ENCODE measurements at places on chromosomes 12 and 14.

- no peak for DNase-seq
These were observed 10.8 kb downstream of the ALDH2 start for GRCh38 chr12:111777345-111778045.

DNA sequence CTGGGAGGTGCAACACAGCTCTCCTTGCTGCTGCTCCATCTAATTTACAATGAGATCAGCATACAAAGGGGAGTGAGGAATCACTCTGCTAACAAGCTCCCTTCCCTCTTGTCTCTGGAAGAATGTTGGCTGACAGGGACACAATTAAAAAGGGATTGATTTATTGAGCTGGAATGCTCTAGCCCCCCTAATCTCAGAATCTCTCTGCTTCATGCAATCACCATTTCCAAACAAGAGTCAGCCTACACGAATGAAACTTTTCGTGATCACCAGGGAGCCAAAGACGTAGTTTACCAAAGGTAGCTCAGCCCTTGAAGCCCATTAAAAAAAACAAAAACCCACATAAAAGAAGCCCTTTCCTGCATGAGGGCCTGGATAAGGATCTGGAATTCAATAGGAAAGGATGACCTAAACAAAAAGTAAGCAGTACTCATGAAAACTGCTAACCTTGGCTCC is 223.8 kb downstream of the C12orf75 start:
- no peak for DNase-seq

- DNase-seq = no peak
These were observed 120.5 kb downstream of the TBC1D30 start for GRCh38 chr12:64944966-64945365.

DNA sequence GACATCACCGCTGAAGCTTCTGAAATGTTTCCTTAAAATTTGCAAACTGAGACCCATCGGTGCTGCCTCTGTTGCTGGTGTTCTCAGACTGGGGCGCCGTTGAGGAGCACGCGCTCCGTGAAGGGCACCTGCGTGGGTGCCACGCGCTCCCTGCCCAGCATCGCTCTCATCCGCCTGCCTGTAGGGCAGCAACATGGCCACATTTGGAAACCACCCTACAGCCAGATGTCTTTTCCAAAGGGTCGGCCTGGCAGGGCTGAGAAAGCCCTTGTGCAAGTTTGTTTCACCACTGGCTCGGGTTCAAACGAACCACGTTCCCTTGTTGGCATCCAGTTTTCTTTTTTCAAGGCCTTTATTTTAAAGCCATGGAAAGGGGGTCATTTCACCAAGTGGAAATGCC is 13.9 kb downstream of the ADGRD1 start:
- DNase-seq = no peak

GRCh38 chr12:12138203-12139154 is 67.7 kb downstream of the BCL2L14 start:
- DNase-seq = no peak

DNA sequence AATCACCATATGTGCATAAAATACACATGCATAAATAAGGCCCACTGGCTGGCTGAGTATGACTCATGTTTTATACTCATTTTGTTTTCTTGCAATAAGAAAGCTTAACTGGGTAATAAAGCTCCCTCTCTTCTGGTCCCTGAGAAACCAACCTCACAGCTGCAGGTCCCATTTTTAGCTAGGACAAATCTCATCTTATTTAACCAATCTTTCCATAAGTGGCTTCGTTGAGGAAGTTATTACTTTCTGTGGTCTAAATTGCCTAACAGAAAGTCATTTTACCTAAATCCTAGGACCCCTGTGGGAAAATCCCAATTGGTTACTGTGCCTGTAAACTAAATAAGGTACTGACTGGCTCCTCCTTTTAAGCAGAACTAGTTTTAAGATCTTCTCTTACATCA is 232.8 kb upstream of the FBXO33 start:
- DNase-seq = no peak

- no peak for DNase-seq
These were observed 103.8 kb downstream of the RFLNA start for GRCh38 chr12:124398578-124399227.

GRCh38 chr14:104422837-104423681 is 156.5 kb upstream of the C14orf180 start:
- no peak for DNase-seq

- no peak for DNase-seq
These were observed 20.4 kb downstream of the FOS start for GRCh38 chr14:75299059-75299458.

GRCh38 chr14:101889366-101889765 is 75.0 kb upstream of the DYNC1H1 start:
- no peak for DNase-seq

DNA sequence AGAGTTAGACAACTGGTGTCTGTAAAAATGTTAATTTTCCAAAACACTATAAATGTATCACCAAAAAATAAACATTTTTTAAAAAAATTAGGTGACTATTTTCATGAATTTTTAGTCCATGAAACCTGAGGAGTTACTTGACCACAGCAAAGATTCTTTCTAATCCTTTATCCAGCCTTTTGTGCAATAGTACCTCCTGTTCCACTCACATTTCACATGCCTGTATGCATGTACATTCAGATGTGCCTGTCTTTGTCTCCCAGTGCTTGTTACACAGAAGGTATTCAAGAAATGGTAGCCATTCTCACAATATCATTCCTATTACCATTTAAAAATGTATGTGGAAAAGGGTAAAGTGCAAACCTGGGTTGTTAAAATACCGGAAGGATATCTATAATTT is 857.0 kb downstream of the DIO2 start:
- DNase-seq = no peak

DNA sequence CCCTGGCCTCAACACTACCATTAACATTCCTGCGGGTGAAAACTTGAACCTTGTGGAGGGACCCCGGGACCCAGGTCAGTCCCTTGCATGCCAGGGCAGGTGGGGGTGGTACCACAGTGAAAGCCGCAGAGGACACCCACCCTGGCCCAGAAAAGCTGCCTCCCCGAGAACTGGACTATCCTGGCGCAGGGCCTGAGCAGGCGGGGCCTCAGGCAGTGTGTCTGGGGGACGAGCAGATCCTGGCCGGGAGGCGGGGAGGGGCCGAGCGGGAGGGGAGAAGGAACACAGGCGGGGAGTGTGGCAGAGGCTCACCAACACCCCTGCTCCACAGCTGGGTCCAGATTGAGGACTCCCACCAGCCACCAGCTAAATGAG is 10.0 kb downstream of the AHNAK2 start:
- DNase-seq = no peak

- peak; percentile 16 for DNase-seq
These were observed 132.0 kb downstream of the PPM1H start for GRCh38 chr12:62802984-62803383.

- no peak for DNase-seq
These were observed 21.1 kb downstream of the SMCO2 start for GRCh38 chr12:27467641-27468040.

GRCh38 chr12:52927964-52928363 is 21.0 kb upstream of the KRT18 start:
- DNase-seq = no peak

- DNase-seq = no peak
These were observed 374.9 kb downstream of the EGLN3 start for GRCh38 chr14:33576014-33576413.

DNA sequence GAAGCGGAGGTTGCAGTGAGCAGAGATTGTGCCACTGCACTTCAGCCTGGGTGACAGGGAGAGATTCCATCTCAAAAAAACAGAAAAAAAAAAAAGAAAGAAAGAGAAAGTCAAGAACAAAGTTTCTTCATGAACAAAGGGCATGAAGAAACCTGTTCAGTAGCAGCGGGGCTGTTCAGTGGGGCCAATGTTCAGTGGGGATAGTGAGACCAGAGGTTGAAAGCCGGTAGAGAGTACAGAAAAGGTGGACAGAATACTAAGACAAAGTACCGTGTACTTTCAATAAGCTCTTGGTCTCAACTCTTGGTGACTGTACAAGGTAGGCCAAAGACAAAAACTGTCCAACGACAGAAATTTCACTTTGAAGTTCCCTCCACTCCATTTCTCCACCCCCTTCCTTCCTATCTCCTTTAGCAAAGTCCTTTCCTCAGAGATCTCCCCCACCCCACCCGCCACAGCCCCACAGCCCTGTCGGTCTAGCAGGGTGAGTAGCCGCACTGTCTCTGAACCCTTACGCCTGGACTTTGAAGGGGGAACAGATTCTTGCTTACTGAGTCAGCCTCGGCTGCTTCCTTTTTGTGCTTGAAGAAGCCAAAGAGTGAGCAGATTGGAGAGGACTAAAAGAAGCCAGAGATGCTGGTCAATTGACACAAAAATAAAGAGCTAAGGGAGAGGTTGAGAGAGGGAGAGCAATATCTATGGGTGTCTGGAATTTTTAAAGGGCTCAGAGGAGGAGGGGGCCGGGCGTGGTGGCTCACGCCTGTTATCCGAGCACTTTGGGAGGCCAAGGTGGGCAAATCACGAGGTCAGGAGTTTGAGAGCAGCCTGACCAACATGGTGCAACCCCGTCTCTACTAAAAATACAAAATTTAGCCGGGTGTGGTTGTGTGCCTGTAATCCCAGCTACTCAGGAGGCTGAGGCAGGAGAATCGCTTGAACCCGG is 44.2 kb upstream of the FOS start:
- no peak for DNase-seq

DNA sequence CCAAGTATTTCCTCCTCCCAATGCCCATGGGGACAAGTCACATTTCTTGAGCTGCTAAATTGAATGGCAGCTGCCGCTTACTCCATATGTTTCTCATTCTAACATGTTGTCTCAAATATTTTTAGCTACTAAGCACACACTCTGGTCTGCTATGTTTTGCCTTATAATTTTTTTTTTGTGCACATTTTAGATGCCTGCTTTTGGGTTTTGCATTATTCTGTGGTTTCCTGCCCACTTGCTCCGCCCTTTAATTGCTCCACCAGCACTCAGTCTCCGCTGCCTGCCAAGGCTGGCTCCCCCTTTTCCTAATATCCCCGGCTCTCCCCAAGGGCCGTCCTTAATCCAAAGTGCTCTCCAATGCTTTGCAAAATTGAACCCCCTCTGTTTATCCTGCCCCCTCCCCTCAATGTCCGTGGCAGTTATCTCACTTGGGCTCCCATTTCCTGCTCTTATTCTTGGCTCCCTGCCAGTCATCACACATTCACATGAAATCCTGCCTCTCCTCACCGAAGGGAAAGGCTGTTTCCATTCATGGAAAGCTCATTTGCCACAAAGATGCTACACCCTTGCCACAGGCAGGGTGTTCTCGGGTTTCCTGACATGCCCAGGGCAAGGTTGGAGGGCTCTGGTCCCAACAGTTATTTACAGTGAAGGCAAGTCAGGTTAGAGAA is 79.4 kb downstream of the C12orf75 start:
- DNase-seq = peak; percentile 83

DNA sequence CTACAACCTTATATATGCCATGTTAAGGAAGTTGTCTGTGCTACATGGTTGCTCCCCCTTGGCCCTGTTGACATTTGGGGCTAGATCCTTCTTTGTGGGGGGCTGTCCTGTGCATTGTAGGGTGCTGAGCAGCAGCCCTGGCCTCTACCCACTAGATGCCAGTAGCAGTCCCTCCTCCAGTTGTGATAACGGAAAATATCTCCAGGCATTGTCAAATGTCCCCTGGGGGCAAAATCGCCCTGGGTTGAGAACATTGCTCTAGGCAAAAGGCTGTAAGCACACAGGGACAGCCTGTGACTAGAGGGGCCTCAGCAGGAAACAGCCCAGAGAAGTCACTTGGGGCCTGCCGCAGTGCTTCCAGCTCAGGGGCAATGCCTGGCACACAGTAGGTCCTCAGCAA is 1100.3 kb downstream of the BCL11B start:
- no peak for DNase-seq

DNA sequence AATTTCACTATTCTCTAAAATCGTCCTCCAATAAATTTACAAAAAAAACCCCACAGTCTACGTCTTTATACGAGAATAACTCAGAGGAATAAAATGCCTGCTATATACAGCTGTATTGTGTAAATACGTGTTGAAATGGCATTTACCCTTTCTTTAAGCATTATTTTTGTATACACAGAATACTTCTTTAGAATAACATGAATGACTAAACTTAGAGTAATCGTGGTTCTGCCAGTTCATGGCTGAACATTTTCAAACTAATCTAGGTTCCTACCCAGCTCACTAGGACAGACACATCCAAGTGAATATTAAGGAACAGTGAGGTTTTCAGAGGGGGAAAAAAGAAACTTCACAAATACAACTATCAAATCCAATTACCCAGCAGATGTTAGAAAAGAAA is 24.6 kb downstream of the DICER1 start:
- DNase-seq = no peak

DNA sequence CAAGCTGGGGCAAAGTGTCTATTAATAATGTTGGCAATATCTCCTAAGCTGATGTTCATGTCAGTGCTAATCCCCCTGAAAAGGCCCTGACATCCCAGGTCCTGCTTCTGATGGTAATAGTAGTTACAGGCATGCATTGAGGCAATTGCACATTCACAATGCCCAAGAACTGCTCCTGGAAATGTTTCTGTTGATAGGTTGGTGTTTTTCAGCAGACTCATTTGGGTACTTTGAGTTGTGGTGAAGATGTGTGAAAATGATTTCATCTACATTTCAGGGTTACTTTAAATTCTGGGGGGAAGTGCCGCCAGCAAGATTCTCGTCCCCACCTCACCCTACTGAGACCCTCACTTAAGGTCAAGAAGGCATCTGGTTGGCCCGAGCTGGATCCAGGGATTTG is 92.9 kb downstream of the BBS10 start:
- DNase-seq = no peak

Measured in NCI-H2107 (cell line).